ENCODE measurements at places on chromosomes 4 and X.

DNA sequence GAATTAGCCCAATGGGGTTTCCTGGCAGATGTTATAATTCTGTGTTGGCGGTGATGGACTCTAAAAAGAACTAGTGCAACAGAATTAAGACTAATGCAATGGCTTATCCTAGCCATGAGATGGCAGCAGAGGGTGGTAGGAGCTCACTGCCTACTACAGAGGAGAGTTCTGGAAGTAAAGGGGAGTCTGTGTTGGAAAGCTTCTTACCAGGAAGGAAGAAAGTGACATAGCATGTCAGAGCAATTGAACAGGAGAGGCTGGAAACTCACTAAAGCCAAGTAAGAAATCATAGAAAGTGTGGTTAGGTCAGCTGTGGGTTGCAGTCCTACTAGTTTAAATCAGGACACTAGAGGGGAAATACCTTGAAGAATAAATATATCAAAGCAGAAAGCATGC, 6.3 kb upstream of the TRPC5OS start:
- DNase-seq, result peak; percentile 4

DNA sequence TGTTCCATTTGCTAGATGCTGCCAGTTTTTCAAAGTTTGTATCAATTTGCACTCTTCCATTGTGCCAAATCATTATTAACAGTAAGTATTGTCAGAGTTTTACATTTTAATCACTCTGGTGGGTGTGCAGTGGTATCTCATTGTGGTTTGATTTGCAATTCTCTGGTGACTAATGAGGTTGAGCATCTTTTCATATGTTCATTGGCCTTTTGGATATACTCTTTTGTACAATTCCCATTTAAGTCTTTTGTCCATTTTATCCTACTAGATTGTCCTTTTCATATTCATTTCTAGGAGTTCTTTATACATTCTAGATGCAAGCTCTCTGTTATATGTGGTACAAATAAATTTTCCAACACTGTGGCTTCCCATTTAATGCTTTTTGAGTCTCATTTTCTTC, 17.4 kb upstream of the ARHGAP36 start:
- DNase-seq, result no peak

GRCh38 chr4:87228262-87228860, 7.9 kb upstream of the KLHL8 start:
- no peak for DNase-seq

DNA sequence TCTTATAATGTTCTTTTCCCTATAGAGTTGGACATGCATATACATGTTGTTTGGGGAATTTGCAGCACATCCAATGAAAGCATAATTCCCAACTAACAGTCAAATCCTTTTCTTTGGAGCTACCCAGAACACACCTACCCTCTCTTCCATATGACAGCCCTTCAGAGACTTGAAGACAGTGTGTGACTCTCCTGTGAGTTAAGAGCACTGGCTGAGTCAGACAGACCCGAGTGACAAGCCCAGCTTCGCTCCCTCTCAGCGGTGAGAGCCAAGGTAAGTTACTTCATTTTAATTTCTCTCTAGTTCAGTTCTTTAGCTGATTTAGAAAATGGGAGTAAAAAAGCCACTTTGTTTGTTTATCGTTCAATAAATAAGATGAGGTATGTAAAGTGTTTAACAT, 86.3 kb downstream of the RTL9 start:
- DNase-seq, result no peak

DNA sequence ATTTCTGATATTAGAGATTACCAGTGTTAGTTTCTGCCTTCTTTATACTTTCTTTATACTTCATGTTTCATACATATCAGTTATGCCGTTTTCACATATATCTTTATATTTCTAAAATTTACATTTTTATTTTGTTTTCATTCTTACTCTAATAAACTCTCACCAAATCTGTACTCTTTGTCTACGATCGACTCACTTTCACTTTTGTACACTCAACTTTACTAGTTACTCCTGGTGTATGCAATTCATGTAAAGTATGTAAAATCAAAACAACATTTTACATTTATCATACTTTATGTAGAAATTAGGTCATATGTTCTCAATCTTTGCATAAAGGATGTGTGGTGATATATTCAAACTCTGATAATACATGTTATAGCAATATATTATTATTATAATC, 59.9 kb downstream of the UGT2A3 start:
- no peak for DNase-seq

GRCh38 chrX:69285401-69285877, 120.2 kb upstream of the PJA1 start:
- no peak for DNase-seq

GRCh38 chr4:145799223-145799622, 119.3 kb downstream of the C4orf51 start:
- DNase-seq, result no peak

DNA sequence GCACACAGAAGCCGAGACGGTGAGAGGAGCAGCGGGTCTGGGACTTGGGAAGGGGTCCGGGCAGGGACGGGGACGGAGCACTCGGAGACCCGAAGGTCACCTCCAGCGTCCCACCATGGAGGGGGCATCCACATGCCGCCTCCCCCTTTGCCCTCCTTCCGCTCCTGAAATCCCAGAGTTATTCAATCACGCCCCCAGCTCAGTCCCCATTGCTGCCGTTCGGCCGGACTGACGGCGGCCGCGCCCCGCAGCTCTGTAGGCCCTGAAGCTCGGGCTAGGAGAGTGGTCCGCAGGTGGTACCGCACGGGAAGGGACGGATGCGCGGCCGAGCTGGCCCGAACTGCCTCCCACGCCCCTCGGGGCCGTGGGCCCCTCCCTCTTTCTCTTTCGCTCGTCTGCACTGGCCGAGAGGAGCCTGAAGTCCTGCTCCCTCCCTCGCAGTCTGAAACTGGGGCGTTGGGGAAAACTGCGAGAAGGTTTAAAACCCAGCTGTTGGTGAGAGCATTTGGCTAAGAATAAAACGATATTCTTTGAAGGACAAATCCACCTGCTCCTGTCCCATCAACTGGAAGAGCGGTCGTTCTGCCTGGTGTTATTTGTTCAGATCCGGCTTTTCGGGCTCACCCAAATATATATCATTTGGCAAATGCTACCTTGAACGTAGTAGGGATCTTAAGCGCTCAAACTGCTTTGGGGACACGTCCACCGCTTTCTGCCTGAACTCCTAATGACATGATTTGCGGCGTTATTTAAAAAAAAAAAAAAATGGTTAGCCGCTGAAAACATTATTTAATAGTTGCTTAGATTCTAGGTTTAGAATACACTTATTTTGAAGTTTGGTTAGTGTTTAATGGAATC, 719 bp downstream of the USO1 start:
- DNase-seq, result peak; percentile 58

GRCh38 chr4:185656467-185656931, 121.2 kb upstream of the PDLIM3 start:
- no peak for DNase-seq

DNA sequence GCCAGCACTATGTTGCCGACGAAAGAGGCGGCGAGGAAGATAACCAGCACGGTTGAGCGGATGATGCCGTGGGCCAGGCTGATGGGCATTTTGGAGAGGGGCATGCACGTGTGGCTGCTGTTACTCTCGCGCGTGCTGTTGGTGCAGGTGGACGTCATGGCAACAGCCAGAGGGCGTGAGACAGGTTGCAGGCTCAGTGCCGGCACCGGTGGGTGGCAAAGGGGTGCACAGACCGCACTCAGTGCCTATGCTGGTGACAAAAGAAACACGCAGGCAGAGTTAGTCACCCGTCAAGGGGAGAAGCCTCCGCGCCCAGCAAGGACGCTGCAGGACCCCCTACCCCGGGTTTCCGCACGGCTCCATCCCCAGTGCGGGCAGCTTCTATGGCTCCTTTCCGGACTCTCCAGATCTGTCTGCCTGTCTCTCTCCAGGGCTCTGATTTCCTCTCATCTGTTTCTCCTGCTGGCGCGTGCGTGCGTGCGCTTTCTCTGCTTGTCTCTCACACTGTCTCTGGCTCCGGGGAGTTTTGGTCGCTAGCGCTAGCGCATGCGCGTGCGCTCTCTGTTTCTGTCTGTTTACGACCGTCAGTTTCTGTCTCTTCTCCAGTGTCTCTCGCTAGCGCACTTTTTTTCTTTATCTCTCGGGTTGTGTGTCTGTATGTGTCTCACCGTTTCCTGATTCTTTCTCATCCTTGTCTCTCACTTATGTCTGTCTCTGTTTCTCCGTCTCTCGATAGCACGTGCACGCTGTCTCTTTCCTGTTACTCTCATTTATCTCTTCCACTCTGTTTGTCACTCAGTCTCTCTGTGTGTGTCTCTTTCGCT, 2.1 kb downstream of the GPR101 start:
- peak; percentile 47 for DNase-seq

GRCh38 chrX:31551913-31552312, 480.1 kb upstream of the FTHL17 start:
- DNase-seq, result no peak

DNA sequence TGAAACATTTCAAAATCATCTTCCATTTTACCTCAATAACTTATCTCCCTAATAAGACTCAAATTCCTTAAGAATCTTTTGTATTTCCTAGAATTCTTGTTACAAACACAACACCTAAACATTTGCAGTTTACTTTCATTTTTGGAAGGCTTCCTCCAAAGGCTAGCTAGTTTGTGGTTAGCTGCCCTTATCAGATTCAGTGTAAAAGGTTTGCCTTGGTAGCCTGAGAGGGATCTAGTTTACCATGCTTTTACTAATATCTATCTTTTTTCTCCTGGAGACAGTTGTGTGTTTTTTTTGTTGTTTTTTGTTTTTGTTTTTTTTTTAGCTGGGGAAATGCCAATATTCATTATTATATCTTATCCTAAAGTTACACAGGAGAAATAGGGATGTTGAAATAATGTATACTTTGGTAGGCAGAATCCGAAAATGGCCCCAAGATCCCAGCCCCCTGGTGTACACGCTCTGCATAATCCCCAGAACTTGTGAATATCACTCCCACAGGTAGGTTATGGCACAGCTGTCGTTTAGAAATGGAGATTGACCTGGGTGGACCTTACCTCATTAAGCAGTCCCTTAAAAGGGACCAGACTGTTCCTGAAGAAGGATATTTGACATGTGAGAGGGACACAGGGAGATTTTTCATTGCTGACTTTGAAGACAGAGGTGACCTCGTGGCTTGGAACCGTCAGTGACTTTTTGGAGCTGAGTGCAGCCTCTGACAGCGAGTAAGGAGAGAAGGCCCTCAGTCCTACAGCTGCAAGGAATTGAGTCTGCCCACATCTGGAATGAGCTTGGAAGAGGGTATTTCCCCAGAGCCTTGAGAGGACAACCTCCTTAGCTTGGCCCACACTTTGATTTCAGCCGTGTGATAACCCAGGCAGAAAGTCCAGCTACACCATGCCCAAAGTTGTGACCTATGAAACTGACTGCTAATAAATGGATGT, 33.4 kb downstream of the SEPTIN11 start:
- peak; percentile 31 for DNase-seq

DNA sequence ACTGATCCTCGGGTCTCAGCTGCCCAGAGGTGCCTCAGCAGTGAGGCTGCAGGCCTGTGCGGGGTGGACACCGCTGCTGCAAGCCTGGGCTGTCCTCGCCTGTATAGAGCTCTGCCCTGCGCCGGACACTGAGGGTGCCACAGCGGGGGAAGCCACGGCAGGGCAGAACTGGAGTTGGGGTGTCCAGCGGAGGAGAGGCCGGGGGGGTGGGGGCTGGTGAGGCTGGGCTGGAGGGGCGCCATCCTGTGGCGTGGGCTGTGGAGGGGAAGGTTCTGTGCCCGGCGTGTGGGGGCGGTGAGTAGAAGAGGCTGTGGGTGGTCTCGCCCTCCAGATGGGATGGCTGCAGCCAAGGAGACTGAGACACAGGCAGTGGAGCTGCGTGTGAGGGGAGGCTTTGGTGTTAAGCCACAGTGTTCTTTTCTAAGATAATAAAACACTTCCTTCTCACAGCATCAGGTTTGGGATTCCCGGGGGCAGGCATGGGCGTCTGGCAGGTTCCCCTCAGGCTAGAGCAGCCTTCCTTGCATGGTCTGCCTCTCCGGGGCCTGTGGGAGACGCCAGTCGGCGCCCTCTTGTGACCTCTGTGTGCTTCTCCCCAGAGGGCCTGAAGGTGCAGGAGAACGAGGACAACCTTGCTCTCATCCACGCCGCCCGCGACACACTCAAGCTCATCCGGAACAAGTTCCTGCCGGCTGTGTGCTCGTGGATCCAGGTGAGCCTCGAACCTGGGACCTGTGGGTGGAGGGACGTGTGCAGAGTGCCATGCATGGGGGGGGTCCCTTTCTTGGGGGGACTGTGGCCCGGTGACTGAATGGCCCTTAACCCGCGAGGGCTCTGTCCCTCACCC, 7.4 kb downstream of the UVSSA start:
- no peak for DNase-seq

DNA sequence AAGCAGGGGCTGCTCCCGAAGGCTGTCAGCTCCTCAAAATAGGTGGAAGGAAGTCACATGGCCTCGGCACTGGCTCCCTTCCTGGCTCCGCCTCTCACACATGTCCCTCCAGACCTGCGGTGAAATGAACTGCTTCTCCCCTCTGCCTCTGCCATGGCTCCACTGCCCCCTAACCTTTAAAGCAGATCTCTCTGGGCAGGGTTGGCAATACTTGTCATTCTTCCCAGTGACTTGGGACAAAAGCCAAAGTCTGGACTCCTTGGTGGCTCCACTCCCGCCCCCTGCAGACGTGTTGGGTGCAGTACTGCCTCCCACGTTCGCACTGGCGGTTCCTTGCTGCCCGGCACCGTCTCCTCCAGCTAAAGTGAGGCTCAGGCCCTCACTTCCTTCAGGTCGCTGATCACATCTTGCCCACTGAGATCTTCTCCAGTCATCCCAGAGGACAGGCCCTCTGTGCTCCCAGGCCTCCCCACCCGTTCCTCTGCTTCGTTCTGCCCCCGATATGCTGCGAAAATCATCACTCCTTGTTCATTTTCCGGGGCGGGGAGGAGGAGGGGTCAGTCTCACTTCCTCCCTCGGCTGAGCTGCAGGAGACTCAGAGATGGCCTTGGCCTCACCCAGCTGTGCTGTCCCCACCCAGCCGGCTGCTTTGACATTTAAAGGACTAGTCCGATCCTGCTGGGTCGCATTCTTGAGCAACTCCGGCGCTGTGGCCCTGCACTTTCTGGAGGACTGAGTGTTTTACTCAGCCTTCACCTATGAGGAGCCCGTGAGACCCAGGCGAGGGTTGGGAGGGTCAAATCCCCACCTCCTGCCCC, 97.4 kb downstream of the PHKA2 start:
- DNase-seq, result peak; percentile 42

DNA sequence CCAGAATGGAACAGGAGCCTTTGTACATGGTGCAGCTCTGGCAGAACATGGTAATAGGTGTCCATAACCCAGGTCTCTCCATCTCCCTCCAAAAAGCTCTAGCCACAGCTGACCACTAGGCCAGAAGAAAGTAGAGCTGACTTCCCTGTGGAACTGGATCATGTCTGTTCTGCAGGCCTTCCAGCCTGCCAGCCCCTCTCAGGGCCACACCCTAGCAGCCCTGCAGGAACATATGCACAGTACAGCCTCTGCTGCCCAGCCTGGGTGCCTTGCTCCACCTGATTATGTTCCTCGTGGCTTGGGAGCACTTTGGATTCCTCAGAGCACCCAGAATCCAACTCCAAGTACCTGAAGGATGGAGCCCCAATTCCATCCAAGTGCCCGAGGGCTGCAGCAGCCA, 12.0 kb downstream of the NDST3 start:
- DNase-seq, result no peak

GRCh38 chrX:150355913-150356312, 7.2 kb upstream of the MAMLD1 start:
- no peak for DNase-seq

All from CD4-positive, alpha-beta T cell treated with Interleukin-12 subunit alpha and Interleukin-12 subunit beta, for 1 hour (primary cell).